ENCODE measurements at places on chromosomes 1 and 21.

DNA sequence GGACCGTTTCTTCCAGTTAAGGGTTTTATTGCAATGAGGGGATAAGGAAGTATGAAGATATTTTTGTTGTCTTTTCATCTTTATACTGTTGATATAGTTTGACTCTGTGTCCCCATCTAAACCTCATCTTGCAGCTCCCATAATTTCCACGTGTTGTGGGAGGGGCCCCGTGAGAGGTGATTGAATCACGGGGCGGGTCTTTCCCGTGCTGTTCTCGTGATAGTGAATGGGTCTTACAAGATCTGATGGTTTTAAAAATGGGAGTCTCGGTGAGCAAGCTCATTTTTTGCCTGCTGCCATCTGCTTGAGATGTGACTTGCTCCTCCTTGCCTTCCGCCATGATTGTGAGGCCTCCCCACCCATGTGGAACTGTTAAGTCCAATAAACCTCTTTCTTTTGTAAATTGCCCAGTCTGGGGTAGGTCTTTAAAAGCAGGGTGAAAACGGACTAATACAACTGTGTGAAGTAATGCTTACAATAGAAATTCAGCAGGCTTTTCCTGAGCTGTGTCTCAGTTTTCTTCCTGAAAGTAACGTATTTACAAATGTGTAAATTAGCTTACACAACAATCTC is 377.3 kb downstream of the SIPA1L2 start:
- no peak for DNase-seq

DNA sequence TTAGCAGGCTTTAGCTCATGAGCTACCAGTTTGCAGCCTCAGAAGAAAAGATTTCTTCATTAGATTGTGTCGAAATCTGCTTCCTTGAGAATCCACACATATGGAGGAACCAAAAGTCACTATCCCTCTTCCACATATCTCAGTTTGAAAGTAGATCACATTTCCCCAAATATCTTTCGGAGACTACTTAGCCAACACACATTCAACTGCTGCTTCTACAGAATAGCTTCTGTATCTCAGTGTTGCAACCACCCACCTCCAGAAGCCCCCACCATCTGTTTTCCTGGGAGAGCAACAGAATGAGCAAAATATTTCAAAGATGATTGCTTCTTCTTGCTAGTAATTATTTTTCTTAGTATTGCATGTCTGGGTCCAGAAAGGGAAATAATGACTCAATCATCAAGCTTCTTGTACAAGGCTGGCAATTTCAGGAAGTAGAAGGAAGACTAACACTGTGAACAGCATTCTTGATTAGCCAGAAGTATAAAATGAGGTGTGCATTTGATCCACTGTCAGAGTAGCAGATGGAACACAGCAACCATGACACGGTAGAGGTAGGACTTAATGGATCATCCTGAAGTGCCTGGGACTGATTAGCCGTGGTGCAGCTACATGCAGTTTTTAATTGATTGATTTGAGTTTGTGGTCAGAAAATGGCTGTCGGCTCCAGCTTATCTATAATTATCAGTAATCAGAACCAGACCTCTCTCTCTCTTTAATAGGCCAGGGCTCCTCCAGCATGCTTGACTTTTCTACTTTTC is 24.9 kb downstream of the ZC3H11B start:
- no peak for DNase-seq

GRCh38 chr1:79519084-79519760 is 512.7 kb upstream of the ADGRL4 start:
- DNase-seq = no peak

GRCh38 chr1:167820684-167821355 is 93.1 kb downstream of the ADCY10 start:
- DNase-seq = no peak

GRCh38 chr1:55150880-55151588 is 64.1 kb downstream of the USP24 start:
- DNase-seq = no peak

DNA sequence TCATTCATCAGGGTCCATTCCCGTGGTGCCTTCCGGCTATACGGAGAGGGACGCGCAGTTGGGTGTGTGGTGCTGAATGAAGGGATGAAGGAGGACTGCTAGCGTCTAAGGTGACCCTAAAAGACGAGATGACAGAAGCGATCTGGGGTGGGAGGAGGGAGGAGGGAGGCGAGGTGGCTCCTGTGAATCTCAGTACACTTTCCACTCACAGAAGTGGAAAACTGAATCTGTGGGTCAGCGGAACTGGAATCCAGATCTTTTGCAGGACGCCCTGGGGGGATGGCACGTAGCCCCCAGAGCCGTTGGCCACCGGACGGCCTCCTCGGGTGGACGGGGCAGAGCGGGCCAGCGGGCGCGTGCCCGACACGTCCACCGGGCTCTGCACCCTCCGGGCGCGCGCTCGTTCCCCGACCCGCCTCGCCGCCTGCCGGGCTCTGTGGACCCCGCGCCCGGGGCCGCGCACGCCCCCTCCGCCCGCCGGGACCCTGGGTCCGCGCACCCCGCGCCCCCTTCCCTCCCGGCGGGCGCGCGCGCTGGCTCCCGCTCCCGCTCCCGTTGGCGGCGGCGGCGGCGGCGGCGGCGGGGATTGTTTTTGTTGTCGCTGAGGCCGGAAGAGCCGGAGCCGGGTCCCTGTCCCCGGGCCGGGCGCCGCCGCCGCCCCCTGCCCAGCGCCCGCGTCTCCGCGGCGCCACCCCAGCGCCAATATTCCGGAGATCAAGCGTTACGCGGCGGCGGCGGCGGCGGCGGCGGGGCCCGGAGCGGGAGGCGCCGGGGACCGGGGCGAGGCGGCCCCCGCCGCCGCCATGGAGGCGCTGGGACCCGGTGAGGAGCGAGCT is at the start of gene AGO4:
AGO4 (plus strand) TSS at position 403 of the 836 bp plus-strand sequence; CDS start at position 804, 401 bp downstream.
- peak; percentile 8 for DNase-seq

- no peak for DNase-seq
These were observed 75.3 kb downstream of the S1PR1 start for GRCh38 chr1:101312147-101312546.

GRCh38 chr1:171252482-171252881 is 4.2 kb downstream of the FMO1 start:
- no peak for DNase-seq

GRCh38 chr1:156295391-156295947 is at the start of gene GLMP:
GLMP (minus strand) TSS chr1:156295679; CDS start chr1:156295645, 34 bp downstream.
- DNase-seq = peak; percentile 79

GRCh38 chr21:46217511-46218196 is 10.9 kb downstream of the LSS start:
- DNase-seq = no peak

GRCh38 chr1:165496501-165496900 is 47.3 kb upstream of the LRRC52 start:
- DNase-seq = no peak

DNA sequence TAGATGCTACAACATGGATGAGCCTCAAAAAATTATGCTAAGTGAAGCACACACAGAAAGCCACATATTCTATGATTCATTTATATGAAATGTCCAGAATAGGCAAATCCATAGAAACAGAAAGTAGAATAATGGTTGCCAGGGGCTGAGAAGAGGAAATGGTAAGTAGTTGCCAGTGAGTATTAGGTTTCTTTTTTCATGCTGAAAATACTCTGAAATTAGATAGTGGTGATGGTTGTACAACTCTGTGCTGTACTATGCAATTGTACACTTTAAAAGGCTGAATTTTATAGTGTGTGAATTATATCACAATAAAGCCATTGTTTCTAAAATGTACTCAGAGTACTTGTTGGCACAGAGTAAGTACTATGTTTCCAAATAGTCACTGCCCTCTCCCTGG is 15.5 kb upstream of the GFI1 start:
- no peak for DNase-seq

DNA sequence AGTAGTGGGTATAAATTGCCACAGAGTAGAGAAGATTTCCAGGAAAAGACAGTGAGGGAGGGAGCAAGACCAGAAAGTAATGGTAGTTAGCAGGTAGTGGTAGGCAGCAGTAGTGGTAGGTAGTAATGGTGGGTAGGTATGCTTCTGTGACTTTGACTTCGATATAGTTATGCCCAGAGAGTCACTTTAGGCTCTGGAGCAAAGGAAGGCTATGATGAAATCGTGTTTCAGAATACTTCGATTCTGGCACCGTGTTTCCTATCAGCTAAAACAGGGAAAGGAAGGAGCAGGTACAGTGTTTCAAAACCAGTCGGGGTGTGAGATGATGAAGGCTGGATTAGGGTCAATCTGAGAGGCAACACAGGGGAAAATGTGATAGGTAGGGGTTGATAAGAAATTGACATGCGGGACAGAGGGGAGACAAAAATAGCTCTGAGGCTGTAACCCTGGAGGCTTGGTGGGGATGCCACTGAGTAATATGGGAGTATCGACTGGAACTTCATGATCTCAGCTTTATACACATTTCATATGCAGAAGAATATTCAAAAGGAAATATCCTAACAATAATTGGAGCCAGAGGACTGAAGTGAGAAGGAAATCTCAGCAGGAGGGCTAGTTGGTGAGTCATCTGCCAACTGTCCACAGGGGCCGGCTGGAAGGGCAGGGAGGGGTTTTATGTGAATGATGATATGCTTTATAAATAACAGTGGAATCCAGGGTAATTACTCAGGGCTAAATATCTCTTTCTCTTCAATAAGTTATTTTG is 25.2 kb upstream of the TRIM45 start:
- DNase-seq = no peak

- DNase-seq = peak; percentile 8
These were observed 587.7 kb downstream of the MATN1 start for GRCh38 chr1:30135698-30136097.

DNA sequence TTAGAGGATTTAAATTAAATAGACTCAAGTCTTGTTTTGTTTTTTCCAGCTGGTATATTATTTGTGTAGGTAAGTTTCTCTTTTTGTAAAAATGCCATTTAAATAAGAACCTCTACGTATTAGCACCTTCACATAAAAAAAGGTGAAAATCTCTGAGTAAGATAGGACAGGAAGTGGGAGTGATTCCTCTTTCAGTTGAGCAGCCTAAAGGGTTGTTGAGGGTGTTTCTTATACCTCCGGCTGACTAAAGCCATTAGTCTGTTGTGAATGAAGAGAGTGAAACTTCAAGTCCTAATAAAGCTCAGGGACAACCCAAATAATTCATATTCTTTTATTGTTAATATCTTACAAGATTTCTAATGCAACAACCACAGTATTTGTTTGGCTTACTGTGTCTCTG is 188.7 kb downstream of the CHRM3 start:
- no peak for DNase-seq
